ENCODE measurements at places on chromosomes 7 and 10.

DNA sequence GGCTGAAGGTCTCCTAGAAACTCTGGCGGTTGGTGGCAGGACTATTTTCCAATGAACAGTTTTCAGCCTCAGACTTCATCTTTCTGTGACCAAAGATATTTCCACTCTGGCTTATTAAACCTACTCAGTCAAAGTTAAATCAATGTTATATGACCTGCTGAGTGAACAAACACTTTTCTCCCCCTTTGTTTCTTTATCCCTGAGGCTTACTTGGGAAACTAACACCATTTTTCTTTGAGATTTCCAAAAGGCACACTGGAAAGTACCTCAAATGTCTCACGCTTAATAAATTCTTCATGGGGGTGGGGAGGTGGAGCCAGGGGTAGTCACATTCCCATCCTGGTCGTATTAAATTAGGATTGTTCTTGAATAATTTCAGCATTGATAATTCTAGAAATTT is 1.8 kb downstream of the TMEM26 start:
- no peak for DNase-seq

GRCh38 chr10:44180321-44181168 is 204.4 kb downstream of the CXCL12 start:
- no peak for DNase-seq

DNA sequence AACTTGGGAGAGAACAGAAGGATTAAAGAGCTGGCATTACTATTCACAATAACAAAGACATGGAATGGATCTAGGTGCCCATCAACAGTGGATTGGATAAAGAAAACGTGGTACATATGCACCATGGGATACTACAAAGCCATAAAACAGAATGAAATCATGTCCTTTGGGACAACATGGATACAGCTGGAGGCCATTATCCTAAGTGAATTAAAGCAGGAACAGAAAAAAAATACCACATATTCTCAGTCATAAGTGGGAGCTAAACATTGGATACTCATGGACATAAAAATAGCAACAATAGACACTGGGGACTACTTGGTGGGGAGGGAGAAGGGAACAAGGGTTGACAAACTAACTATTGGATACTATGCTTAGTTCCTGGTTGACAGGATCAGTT is 133.2 kb upstream of the ITGB1 start:
- no peak for DNase-seq

DNA sequence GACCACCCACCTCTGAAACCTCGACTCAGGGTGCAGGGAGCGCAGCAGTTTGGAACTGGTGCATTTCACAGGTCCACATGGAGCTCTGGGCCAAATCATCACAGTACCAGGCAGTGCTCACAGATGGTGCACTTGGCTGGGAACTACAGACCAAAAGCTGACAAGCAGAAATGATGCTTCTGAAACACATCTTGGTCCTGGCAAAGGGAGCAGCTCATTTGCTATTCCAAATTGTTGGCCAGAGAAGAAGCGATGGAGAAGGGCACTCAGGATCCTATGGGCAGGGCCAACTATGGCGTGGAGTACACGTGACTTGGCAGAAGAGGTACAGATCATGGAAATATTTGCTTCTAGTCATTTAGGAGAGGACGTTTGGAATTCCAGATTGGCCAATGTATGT is 383.9 kb downstream of the CALN1 start:
- no peak for DNase-seq

DNA sequence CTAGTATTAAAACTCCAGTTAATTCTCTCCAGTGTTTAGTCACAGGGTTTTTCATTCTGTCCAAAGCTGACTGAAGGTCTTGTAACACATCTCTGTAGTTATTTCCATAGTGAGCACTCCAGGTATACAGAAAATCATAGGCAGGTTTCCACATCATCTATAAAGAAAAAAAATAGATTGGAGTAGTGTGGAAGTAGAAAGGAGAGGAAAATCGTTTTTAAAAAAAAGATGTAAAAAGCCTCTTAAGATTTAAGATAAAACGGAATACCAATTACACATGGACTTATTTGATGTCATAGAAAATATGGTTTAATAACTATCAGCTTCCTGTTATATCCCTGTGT is 76.2 kb downstream of the MACC1 start:
- no peak for DNase-seq

- DNase-seq = no peak
These were observed 88.9 kb downstream of the ARMH3 start for GRCh38 chr10:101967119-101967518.

GRCh38 chr10:117165538-117166417 is 27.7 kb upstream of the VAX1 start:
- DNase-seq = peak; percentile 59

DNA sequence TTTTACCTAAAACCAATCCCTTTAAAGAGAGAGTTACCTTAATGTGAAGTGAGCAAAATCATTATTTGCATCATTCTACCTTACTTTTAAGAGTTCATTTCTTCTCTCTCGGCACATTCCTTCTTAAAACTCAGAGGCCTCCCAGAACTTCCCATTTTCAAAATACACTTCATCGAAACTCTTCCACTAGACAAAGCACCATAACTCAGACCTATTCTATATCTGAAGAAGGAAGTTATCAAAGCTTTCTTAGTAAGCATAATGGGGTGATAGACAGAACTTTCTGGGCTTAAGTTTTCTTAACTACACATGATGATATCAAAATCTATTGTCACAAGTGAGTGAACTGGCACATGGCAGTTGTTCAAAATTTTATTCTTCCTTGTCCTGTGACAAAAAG is 24.6 kb upstream of the GNAT3 start:
- DNase-seq = no peak

- no peak for DNase-seq
These were observed 54.3 kb upstream of the SEMA3A start for GRCh38 chr7:84248843-84249242.

DNA sequence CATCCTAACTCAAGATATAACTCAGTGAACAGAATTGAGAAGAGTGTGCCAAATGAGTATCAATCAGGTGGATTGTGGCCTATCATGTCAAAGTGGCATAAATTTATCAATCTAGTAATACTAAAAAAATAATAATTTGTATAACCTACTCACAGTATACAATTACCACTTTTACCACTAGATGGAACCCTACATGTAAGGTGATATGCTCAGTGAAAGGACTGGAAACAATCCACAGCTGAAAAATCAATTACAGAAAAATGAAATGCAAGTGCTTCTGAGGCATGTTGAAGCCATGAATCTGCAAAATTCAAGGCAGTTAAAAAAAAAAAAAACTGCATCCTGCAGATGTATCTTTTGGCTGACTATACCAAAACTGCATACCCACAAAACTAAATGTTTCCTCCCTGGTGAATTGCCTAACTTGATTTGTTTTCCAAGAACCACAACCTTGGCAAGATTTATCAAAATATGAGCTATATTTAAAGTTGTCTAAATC is 13.9 kb downstream of the ARHGAP19 start:
- no peak for DNase-seq

GRCh38 chr7:80940539-80941207 is 21.8 kb upstream of the SEMA3C start:
- no peak for DNase-seq

DNA sequence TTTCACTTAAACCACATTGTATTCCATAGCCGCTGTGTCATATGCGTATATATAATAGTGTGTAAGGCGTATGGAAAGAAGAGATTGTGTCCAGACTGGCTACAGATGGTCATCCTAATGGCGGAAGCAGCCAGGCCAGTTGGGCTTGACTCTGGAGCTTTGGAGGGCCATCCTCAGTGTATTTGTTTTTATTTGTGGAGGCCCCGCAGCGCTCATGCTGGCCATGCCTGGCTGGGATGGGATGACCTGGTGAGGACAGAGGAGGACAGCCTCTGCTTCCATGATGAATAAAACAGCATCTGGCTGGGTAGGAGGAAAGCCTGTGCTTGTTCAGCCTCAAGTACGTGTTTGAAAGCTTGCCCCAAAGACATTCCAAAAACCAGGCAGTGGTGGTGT is 220.3 kb downstream of the EBF3 start:
- DNase-seq = no peak

DNA sequence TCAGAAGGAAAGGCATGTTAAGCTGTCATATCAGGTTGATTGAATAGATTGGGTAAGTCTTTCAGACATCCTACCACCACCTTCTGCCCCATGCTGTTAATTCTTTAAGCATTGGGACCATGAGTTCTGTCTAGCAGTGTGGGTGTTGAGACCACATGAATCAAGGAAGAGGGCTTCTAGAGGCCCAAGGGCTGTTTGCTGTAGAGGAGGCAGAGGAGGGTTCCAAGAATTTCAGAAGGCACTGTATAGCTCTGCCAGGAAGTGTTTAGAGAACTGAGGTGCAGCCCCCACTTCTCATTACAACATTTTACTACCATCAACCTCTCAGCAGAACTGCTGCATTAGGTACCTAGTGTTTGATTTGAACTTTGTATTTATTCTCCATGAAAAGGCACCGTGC is 720.2 kb downstream of the AUTS2 start:
- DNase-seq = no peak

DNA sequence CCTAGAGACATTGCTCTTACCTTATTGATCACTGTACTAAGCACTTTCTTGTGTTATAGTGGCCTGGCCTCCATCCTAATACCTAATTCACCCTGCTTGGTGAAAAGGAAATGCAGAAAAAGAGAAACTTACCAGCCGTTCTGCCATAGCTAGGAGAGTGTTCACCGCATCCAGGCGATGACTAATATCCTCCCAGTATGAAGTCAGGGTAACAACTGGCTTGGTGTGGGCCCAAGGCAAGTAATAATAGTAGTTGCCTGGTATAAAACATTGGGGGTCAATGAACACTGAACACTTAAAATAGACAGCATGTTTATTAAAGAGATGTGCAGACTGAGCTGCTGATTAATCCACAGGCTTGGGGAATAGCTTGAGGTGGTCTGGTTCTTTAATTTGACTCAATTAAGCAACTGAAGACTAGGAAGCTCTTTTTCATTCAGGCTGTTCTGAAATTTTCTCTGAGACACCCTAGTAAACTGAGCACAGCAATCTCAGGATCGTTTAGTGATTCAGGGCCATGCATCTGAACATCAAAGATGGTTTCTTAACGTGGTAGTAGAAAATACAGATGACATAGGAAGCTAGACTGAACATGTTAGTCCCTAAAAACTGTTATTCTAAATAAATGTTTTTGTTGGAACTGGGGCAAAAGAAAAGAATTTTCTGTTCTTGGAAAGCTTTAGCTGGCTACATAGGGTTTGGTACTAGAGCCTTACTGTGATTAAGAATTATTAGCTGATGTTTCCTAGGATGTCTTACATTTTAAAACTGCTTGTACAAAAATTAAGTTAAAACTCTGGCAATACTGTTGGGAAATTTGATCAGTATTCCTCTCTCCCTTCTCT is 102.2 kb downstream of the MYOF start:
- DNase-seq = no peak

GRCh38 chr10:119198438-119198837 is 8.9 kb upstream of the GRK5 start:
- no peak for DNase-seq

- DNase-seq = no peak
These were observed 261.6 kb downstream of the TWIST1 start for GRCh38 chr7:18855796-18856195.

DNA sequence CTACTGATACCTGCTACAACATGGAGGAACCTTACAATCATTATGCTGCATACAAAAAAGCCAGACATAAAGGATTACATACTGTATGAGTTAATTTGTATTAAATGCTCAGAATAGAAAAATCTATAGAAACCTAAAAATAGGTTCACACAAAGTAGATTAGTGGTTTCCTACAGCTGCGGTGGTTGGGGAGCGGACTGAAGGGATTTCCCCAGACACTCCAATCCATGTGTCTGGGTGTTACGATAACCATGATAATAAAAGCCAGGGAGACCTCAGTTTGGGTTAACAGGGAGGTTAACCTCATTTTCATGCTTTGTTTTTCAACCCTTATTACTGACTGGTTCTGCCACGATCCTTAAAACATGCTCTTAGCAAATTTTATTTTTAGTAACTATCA is 355.9 kb downstream of the KCNMA1 start:
- no peak for DNase-seq

DNA sequence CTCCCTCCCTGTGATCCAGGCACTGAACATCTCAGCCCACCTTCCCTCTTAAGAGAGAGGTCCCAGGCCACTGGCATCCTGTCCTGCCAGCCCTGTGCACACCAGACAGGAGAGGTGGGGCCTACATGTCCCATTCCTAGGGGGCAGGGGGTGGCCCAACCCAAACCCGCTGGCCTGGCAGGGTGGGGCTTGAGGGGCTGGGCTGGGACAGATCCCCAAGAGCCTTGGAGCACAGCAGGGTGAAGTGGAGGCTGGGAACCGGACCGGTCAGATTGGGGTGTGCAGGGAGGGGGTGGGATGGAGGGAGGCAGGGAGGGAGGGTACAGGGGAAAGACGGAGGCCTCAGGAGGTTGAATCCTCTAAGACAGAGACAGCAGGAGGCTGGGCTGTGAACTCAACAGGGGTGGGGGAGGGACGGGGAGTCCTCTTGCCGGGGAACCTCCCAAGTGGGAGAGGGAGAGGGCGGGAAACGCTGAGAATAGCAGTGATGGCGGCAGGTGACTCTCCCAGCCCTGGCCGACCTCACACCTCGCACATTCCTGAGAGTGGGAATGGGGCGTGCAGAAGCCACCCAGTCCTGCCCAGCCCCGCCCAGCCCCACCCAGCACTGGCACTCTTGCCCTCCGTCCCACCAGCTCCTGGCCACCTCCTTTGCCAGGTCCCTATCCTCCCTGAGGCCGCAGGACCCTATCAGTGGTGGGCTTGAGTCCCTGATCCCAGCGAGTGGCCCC is 6.7 kb downstream of the TSC22D4 start:
- no peak for DNase-seq

GRCh38 chr7:15011289-15011688 is 108.7 kb upstream of the DGKB start:
- peak; percentile 72 for DNase-seq
